ENCODE measurements at places on chromosomes 2 and 18.

- DNase-seq, result no peak
These were observed 94.4 kb upstream of the SIX2 start for GRCh38 chr2:45103351-45104345.

- DNase-seq, result no peak
These were observed 60.6 kb downstream of the ACKR3 start for GRCh38 chr2:236629961-236630872.

DNA sequence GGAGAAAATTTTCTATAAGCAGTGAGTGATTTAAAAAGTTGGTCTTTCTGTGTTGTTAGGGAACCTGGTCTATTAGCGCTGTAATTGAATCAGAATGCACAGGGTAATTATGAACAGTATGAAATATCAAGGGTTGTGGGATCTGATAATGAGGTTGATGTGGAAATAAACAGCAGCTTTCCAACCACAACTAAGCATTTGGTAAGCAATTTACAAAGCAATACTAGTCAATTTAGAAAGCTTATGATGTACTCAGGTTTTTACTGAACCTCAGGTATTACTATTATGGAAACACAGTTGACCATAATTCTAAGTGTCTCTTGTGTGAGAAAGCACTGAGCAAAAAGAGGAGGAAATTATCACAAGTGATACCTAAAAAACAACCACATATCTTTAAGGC lies 11.0 kb upstream of the SMCHD1 start:
- DNase-seq, result no peak

GRCh38 chr2:17538844-17539554 lies 1.5 kb upstream of the VSNL1 start:
- no peak for DNase-seq

GRCh38 chr2:200301953-200302858 lies 4.3 kb upstream of the SPATS2L start:
- DNase-seq, result no peak

DNA sequence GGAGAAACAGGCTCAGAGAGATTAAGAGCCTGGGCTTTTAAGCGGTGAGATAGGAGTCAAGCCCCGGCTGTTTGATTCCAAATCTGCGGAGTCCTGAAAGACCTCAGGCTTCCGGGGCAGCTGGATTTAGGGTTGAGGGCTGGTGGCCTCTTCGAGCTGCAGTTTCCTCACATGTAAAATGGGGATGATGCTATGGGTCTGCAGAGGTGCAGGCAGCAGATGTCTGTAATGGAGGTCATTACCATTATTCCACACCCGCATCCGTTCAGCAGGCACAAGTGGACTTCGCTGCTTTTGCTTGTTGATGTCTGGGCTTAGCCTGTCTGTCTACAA lies 175.6 kb upstream of the HS6ST1 start:
- DNase-seq, result no peak

DNA sequence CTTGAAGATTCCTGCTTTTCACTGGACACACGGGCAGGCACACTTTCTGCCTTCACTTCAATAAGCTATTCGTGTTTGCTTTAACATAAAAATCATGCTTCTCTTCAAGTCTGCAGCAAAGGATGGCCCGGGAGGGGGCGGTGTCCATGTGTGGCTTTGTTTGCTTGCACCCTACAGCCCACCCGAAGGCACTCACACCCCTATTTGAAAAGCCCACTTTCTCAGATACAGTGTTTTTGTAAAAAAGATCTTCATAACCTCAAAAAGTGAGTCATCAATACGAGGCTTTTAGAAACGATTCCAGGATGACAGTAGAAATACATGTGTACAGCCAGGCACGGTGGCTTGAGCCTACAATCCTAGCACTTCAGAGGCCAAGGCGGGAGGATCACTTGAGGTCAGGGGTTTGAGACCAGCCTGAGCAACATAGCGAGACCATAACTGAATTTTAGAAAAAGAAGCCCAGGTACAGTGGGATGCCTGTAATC lies 36.5 kb upstream of the HPCAL1 start:
- no peak for DNase-seq

DNA sequence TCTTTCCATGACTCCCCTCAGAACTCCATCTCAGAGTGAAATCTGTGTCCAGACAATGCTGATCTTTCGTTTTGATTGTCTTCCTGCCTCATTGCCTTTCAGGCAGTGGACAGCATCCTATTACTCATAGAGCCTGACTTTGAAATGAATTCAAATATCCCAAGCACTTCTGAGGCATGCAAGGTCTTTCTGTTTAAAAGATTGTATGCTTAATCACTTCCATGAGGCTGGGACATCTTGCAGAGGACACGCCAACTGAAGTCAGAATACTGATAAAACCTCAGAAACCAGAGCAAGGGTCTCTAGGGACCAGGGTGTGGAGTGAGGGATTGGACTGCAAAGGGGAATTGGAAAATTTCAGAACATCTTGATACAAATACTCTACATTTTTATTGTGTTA lies 836.5 kb upstream of the ID2 start:
- peak; percentile 11 for DNase-seq

DNA sequence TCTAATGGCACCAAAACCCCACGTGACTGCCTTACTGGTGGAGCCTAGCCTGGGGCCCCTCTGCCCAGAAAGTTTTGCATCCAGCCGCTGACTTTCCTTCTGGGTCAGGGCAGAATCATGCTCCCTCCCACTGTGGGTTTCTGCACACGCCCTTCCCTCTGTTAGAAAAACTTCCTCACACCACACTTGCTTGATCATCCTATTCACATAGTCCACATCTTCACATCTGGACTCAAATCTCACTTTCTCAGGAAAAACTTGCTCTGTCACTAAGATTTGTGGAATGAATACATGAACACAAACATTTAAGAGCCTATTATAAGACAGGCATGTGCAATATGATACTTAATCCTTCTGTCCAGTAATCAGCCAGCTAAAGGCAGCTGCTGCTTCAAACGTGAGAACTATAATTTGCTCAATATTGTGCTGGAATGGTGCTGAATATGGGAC lies 274.7 kb downstream of the RND3 start:
- DNase-seq, result peak; percentile 18

DNA sequence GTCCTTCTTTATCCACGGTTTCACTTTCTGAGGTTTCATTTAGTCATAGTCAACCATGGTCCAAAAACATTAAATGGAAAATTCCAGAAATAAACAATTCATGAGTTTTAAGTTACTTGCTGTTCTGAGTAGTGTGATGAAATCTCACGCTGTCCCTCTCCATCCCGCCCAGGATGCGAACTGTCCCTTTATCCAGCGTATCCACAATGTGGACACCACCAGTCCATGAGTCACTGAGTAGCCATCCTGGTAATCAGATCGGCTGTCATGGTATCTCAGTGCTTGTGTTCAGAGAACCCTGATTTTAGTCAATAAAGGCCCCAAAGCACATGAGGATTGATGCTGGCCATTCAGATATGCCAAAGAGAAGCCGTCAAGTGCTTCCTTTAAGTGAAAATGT lies 3.7 kb downstream of the SP140L start:
- DNase-seq, result no peak

- DNase-seq, result no peak
These were observed 299.5 kb upstream of the LYPD1 start for GRCh38 chr2:132969371-132969985.

Data from foreskin melanocyte (primary cell).